ENCODE measurements at places on chromosomes 2 and 18.

- no peak for DNase-seq
Observed at GRCh38 chr2:189960346-189960745, 102.2 kb downstream of the MSTN start.

- no peak for DNase-seq
Observed at GRCh38 chr2:186718903-186719302, 25.0 kb downstream of the FAM171B start.

DNA sequence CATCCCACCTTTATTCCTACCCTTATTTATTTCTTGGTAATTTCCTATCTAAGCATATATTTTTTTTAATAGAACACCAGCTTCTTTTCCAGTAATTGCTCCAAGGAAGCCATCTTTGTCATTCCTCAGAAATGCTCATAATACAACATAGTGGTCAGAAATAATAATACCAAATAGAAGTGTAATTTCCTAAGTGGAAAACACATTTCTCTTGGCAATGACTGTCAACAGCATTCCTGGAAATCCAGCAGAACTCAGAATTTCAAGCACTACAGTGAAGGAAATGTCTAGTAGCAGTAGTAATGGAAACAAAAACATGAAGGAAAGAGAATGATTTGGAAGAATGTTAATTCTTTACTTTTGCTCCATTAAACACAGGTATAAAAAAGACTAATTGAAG lies 56.6 kb downstream of the GDF7 start:
- no peak for DNase-seq

DNA sequence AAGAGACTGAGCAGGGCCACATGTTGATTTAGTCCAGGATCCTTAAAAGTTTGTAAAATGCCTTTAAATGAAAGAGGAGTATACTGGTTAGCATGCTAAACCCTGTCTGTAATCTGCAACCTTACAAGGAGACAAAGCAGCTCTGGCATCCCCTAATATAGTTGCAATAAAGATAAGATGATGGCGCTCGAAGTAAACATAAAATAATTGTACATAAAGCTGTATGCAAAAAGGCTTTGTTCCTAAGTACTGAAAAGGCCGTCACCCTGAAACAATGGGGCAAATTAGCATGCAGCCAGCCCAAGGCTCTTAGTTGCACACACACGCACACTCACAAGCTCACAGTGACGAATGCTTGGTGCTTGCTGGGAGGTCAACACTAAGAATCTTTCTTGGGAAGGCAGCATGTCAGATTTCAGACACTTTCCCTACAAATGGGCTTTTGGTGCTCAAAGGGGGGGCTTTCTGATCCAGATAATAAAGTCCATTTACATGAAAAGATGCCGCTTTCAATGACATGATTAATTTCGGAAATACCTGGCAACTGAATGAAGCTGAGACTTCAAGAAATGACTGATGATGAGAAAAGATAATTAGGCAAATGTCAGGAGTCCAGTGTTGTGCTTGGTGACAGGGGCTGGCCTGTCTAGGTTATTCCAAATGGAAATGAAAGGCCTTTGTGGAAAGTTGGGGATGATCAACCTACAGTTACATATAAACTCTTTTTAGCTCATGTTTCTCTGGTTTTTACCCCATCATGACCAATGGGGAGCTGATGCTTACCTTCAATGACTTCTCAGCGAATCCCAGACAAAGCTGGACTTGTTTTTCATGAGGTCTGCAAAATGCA lies 370.3 kb downstream of the MEIS1 start:
- no peak for DNase-seq

DNA sequence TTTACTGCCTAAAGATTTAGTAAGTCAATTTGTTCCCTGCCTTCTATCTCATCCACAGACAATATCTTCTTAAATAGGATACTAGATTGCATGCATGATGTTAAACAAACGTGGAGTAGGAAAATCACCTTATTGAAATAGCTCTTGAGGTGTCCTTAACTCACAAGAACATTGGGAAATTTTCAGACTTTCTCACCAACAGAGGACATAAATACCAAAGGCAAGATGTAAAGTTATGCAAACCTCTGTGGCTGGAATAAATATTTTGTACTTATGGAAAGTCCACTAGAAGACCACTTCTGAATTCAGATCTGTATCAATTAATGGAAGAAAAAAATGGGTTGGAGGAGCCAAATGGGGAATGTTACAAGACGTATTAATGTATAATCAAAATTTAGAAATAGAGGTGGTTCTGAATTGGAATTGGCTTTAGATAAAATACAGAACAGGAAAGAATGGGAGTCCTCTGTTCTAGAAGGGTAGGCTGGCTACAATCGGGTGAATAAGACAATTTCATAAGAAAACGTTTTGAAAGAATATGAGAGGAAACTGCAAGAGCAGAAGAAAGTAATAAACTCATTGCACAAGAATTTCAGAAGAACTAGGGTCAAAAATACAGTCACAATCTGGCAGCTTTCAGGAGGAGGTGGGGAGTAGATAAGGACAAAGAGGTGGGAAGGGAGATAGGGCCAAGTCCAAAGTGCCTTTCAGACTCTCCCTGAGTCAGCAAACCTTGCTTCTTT lies 69.3 kb upstream of the FN1 start:
- no peak for DNase-seq

DNA sequence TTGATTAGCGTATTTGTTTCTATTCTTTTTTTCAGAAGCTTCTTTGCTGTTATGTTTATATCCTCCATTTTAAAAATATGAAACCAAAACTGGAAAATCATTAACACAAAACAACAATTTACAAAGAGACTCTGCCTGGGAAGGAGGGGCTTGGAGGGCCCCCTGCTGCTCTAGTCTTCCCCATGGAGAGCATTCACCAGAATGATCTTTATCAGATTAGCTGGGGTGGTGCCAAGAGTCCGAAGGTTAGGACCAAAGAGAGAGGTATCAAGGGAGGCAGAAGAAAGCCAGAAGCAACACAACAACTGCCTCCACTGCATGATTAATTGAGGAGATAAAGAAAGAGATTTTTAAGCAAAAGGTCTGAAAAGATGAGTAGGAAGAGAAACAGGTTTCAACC lies 218.6 kb downstream of the IRS1 start:
- peak; percentile 38 for DNase-seq

- DNase-seq, result no peak
Observed at GRCh38 chr2:223075301-223076270, 23.6 kb downstream of the KCNE4 start.

DNA sequence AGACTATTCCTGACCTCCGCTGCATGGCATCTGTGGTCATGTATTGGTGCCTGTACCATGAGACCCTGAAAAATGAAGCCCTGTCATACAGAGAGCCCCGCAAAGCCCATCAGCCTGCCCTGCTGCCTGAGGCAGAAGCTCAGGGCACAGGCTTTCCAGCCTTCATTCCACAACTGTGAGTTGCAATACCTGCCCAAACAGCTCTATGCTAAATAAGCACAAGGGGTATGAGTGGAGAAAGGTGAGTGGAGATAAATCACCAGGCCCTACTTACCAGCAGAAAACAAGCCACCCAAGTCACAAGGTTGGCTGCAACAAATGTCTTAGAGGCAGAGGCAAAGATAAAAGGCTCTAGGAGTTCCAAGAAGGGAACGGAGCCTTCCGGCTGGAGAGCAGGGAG lies 277.4 kb downstream of the TNS1 start:
- DNase-seq, result no peak

- no peak for DNase-seq
Observed at GRCh38 chr18:74689251-74689650, 91.6 kb downstream of the ZNF407 start.

GRCh38 chr2:84459944-84460429 lies 907 bp upstream of the SUCLG1 start:
- no peak for DNase-seq

DNA sequence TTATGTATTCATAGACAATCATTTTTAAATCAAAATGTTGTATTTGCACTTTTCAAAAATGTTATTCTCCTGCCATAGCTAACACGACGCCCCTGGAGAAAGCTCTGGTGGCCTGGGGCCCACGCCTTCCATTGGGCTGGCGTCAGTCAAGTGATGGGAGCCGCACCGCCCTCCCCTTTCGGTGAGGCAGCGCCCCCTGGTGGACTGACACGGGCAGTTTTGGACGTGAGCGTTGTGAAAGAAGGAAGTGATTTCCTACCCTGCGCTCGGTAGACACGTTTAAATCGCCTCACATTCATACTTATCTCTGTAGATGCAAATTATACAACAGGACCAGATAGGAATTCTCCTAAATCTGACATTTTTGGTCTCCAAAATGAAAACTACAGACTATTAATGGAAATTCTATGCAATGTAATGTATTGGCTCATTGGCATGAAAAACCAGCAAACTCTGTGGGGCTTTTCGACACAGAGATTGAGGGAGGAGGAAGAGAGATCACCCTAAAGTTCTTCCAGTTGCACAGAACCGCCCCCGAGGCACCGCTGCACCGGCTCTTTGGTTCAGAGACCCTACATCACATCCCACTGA lies 326.2 kb upstream of the SOX11 start:
- DNase-seq, result no peak
